ENCODE measurements at places on chromosomes 3 and 15.
A peak's percentile ranks its signal among the peaks of the same experiment; 100 is the strongest.

DNA sequence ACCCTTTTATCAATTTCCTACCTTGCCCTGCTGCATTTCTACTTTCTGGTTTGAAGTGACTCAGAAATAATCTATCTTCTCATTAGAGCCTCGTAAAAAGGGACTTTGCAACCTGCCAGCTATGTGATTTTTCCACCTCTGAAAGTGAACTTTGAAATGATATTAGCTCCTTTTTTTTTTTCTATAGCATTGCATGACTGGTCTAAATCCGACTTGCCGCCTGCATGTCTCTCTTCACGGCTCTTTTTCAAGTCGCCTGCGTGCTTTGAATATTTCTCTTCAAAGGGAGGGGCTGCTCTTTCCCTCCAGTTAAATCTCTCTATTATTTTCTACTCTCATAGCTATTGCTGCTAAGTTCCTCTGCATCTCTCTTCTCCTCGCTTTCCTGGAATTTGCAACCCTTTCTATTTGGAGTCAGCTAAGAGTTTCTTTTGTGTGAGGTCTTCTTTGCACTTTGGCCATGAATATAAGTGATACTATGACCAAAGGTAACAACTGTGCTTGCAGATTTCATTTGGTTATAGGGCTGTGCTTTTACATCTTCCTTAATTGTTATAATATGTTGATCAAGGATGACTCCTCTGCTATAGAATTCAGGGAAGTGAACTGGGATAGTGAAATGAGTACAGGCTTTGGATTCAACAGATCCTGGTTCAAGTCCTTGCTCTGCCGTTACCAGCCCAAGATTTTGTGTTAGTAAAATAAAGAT, 541.1 kb downstream of the AGBL1 start:
- peak; percentile 46 for DNase-seq

DNA sequence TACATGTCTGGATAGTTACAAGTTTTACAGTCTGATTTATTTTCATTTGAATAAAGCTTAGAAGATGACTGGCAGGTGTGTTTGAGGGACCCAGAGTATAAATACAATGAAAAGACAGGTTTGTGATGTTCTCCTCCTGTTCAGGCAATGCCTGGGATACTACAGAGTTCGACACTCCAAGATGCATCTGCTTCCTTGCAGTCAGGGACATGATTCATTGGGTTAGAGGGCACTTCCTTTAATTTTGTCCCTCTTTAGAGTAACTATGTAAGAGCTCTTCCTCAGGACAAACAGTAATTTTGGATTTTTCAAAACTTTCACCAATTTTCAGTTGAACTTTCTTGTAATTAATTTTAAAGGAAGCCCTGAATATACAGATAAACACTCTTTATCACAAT, 102.0 kb downstream of the LMLN start:
- no peak for DNase-seq

DNA sequence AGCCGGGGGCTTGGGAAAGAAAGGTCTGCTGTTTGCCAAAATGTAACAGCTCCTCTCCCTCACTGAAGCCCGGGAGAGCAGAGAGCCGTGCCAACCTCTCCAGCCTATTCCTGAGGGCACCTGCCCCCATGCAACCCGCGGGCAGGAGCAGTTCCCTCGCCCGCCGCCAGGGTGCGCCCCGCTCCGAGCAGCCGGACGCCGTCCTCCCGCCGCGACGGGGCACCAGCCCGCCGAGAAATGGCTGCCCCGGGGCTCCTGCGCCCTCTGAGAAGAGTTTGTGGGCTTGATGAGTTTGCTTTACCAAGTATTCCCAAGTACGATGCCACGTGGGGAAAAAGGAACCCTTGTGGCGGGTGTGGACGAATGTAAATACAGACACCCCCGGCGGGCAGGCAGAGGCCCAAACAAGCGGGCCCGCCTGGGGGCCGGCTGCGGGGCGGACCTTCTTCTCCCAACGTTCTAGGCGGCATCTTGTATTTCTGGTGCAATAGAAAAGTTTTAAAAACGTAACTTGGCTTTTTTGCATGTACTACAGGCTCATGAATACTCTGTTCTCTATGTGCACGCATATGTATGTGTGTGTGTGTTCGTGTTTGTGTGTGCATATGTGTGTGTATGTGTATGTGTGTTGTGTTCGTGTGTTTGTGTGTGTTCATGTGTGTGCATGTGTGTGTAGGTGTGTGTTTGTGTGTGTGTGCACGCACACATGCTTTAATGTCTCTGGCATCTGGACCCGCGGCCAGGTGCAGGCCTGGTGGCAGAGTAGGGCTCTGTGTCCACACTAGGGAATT, 162.9 kb downstream of the CHSY1 start:
- peak; percentile 56 for DNase-seq

DNA sequence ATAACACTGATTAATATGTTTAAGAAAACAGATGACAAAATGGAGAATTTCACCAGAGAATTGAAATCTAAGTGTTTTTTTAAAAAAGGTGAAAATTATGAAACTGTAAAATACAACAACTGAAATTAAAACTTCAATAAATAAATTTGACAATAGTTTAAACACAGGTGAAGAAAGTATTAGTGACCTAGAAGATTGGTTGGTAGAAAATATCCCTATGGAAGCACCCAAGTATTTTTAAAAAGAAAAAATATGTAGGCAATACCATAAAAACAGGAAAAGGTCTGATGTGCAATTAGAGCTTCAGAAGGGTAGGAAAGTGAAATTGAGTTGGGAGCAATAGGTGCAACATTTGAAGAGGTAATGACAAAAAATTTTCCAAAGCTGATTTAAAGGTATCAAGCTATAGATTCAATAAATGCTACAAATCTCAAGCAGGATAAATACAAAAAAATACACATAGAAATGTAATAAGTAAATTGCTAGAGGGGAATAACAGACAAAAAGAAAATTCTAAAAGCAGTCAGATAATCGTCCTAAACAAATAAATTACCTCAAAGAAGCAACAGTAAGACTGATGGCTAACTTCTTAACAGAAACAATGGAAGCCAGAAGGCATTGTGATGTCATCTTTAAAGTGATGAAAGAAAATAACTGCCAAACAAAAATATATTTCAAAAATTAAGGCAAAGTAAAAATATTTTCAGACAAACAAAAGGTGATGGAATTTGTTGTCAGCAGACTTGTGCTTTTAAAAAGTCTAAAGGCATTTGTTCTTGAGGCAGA, 9.5 kb upstream of the IL12A start:
- no peak for DNase-seq

- DNase-seq = peak; percentile 56
Measured at GRCh38 chr3:72820415-72820814, 27.8 kb downstream of the SHQ1 start.

DNA sequence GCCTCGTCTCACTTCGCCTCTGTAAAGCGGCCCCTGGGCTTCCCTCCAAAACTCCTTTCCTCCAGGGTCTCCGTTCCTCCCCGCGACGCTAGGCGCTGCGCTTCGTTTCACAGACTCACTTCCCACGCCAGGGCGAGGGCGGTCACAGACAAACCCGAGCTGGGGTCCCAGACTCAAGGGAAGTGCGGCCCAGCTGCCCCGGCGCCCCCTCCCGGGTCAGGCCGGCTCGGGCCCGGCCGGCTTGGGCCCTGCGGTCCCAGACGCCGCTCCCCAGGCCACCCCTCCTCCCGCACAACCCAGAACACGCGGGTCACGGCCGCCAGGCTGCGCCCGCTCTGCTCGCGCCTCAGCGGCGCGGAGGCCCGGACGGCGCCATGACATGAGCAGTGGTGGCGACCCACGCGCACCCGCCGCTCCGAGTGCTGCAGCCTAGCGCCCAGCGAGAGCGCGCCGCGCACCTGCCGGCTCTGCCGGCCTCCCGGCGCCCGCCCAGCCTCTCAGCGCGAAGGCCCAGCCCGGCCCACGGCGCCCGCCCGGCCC, 547 bp downstream of the NUP210 start:
- no peak for DNase-seq

DNA sequence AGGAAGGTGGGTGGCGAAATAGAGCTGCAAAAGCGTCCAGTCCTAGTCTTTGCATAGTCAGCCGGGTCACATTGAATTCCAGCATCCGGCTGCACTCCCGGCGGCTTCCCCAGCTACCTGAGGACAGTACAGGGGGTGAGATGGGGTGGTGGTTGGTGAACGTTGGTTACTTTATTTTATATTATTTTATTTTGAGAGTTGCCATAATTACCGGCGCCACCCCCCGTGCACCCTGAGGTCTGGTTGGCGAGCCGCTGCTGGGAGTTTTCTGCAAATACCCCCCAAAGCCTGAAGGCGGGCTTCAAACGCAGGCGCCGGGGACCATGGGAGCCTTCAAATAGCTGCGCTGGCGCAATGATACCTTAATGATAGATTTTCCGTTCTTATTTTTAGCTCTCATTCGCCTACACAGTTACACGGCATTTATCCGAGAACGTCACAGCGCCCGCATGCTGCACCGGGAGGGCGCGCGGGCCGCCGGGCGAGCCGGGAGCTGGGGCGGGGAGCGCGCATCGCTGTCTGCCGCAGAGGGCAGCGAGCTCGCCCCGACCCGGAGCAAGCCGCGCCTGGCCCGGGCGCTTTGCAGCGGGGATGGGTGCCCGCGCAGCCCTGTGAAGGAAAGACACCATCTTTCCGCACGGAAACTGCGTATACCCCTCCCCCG, 756 bp upstream of the RASGRF1 start:
- DNase-seq = peak; percentile 7

DNA sequence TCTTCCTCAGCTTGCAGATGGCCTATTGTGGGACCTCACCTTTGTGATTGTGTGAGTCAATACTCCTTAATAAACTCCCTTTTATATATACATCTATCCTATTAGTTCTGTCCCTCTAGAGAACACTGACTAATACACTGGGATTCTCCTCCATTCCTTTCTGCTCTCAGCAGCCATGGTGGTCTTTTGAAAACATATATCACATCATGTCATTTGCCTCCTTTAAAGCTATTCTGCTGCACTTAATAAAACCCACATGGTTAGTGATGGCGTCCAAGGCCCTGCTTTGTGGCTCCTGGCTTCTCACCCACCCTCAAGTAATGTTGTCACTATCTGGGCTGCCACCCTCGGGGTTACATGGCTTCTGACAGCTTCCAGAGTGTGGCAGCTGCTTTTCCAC, 169.5 kb downstream of the CADPS start:
- peak; percentile 47 for DNase-seq

DNA sequence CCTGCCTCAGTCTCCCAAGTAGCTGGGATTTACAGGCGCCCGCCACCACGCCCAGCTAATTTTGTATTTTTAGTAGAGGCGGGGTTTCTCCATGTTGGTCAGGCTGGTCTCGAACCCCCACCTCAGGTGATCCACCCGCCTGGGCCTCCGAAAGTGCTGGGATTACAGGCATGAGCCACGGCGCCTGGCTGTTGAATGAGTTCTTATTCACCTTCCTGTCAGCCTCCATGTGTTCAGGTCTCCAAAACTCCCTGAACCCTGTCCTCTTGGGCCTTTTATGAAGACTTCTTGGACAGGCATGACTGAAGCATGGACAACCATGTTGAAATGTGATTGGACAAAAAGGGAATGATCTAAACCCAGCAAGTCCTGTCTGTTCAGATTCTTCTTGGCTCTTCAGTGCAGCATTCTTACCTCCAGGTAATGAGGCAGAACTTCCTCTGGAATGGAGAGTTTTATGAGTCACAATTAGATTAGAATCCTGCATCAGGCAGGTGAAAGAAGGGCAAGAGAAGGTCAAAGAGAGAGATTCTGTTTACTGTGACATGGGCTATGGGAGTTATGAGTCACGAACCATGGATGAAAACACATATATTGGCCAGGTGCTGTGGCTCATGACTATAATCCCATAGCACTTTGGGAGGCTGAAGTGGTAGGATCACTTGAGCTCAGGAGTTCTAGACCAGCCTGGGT, 23.1 kb upstream of the EIF4A2 start:
- no peak for DNase-seq

Measured in fibroblast of skin of scalp (primary cell).